ENCODE measurements at places on chromosomes 13 and 19.
A peak's percentile ranks its signal among the peaks of the same experiment; 100 is the strongest.

DNA sequence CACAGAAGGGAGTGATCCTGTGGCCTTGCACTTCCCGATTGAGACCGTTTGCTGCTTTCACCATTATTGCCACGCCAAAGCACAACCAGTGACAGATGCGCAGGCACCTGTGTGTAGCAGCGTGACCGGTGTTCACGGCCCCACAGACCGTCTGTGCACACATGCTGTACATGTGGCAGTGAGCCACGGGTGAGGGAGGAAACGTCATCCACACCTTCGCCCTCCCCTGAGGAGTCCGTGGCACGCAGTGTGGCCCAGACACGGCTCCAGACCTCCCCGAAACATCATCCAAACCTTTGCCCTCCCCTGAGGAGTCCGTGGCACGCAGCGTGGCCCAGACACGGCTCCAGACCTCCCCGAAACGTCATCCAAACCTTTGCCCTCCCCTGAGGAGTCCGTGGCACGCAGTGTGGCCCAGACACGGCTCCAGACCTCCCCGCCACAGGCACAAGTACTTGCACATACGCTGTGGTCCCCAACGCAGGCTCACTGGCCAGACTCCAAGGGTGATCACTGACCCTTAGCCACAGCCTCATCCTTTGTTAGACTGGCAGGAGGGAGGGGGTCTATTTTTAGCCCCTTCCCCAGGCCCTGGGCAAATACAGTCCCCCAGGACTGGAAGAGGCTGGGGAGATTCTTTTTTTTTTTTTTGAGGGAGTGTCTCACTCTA is 7.9 kb upstream of the SHC2 start:
- no peak for DNase-seq

- DNase-seq: no peak
Measured at GRCh38 chr13:113124211-113124970, 1.8 kb downstream of the F10 start.

DNA sequence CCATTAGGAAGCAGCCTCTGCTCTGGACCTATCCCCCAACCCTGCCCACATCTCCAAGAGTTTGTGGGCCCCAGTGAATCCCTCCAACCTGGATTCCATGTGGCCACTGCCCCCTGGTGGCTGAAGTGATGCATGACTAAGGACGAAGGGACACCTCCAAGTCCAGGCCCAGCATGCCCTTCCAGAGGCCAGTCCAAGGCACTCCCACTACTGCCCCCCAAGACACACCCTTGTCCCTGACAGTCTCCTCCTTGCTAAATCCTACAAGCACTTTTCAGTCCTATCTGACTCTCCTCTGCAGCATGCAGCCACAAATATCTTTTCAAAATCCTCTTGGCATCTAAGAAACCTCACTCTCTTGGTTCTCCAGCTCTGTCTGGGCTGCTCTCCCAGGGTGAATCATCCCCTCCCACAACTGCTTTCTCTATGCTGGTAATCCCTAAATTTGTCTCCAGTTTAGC is 33.0 kb downstream of the DEDD2 start:
- peak; percentile 93 for DNase-seq

DNA sequence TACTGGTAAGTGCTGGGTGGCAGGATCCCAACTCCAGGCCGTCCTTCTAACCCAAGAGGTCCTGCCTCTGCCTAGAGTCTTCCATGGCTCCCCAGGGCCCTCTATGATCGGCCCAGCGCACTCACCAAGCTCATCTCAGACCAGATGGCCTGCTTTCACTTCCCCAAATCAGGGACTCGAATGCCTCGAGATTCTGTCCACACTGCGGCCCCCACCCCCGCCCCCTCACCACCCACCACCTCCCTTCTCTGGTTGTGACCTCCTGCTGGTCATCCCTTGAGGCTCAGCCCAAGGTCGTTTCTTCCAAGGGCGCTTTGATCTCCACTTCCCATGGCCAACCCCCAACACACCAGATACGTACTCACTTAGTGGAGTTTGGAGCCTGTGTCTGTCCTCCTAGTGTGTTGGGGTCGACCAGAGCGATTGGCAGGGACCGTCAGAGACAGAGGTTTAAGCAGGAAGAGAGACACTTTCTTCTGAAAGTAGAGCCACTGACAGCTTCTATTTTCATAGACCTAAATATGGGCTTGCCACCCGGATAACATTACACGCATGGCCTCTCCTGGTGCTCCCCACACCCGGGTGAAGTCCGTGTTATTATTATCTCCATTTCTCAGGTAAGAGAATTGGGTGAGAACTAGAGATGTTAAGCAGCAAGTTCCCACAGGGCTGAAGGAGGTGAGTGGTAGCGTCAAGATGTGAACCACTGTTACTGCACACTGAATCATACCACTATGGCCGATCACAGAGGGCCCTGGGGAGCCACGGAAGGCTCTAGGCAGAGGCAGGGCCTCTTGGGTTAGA is at the start of gene FCER2:
Gene FCER2, minus strand, starts transcription at position 478 of the 804 bp plus-strand sequence. CDS start 2,371 bp downstream, outside the sequence.
- DNase-seq: no peak

GRCh38 chr13:100211016-100211710 is 122.3 kb downstream of the PCCA start:
- peak; percentile 23 for DNase-seq
